ENCODE measurements at places on chromosomes 1 and 21.

DNA sequence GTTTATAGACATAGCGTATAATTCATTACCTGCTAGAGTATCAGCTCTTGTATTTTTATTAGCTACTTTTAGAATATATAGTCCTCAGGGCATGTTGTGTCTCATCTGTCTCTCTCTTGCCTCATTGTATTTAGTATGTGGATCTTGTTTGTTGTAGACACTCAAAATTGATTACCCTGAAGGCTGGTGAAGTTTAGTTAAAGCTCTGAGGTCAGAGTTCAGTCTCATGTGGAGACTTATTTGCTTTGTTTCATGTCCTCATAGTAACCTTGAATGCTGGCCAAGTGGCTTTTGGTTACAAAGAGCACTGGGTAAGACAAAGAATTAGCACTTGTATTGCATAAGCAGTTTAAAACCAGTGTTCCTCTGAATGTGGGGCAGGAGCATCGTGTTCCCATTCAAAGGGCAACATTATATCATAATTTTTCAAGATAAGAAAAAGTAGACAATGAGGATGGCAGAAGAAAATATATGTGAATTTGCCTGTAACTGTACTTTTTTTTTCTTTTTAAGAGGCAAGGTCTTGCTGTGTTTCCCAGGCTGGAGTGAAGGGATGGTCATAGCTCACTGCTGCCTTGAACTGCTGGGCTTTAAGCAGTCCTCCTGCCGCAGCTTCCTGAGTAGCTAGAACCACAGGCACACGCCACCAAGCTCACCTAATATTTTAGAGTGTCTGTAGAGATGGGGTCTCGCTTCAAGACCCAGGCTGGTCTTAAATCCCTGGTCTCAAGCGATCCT, 17.4 kb downstream of the CNST start:
- no peak for DNase-seq

DNA sequence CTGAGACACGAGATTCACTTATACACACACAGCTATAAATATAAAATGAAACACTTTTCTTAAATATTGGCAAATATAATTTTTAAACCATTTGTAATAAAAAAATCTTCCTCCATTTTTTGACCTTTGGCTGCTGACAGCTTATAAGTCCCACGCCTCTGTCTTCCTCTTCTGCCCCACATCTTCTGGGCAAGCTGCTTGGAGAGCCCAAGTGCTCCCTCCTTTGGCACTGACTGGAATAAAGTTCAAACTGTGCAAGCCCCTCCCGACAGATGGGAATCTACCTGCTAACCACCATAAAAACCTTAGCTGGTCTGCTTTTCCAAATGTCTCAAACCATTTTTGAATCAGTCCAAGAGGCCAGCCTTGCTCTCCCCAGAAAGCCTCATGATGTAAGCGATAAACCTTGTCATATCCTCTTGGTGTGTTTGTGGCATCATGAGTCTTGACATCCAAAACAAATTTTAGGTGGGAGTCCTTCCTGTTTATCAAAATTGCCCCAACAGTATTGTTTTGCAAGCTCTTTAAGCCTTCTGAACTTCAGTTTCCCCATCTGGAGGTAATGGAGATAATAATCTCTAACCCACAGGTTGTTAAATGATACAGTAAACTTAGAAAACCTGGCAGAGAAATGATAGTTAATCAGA, 99.8 kb downstream of the SNX7 start:
- DNase-seq: no peak

DNA sequence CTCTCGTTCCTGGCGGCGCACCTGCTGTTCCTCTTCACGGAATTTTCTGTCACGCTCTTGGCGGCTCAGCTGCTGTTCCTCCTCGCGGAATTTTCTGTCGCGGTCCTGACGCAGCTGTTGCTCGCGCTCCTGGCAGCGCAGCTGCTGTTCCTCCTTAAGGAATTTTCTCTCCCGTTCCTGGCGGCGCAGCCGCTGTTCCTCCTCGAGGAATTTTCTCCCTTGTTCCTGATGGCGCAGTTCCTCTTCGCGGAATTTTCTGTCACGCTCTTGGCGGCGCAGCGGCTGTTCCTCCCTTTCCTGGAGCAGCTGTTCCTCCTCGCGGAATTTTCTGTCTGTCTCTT, 6.4 kb downstream of the TCHH start:
- no peak for DNase-seq

GRCh38 chr1:51908499-51908898, 30.0 kb upstream of the NRDC start:
- no peak for DNase-seq

- no peak for DNase-seq
Observed at GRCh38 chr1:226086776-226087175, 24.3 kb downstream of the H3-3A start.

- no peak for DNase-seq
Observed at GRCh38 chr1:245409341-245410195, 254.8 kb downstream of the KIF26B start.

Measured in CD4-positive, alpha-beta T cell (primary cell).